Umbilical cord (tissue), 2 donors: ENCODE measurements at places on chromosomes 13 and 19.

DNA sequence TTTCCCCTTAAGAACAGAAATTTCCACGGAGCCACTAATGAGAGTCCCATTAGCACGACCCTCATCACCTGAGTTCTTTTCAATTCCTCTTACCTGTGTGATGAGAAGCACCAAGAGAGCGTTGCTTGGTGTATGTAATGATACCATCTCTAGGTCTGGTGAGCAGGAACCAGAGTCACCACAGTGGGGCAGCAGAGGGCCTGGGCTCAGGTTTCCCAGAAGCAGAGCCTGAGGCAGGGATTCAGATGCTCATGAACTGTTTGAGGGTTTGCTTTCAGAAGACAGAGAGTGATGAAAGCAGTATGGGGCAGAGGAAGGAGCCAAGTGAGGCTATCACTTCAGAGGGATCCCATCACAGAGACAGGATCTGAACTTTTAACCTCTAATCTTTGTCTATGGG, 3.1 kb upstream of the PTPRH start:
- DNase-seq, result no peak

- DNase-seq, result peak; percentile 15
These were observed 12.3 kb downstream of the RBM26 start for GRCh38 chr13:79393564-79394249.

DNA sequence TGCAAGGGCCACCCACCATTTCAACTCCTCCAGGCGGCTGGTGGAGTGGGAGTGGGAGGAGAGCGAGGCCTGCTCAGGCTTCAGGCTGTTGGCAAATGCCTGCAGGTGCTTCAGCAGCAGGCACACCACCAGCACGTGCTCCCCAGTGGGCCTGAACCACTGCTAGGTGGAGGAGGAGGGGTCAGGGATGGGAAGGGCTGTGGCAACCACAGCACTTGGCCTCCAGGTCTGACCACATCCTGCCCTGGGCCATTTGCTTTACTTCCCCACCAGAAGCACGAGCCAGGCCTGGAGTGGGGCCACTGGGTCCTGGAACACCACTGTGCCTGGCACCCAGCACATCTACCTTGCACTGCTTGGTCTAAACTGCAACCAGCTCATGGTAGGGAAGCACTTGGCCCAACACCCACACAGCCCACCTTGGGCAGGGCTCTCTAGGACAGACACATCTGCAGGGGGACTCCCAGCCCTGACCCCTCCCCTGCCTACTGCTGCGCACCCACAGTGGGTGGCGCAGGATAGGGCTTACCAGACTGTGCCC, 26.2 kb downstream of the TUBA3C start:
- no peak for DNase-seq

- no peak for DNase-seq
These were observed 9.0 kb downstream of the GCDH start for GRCh38 chr19:12899891-12900518.

DNA sequence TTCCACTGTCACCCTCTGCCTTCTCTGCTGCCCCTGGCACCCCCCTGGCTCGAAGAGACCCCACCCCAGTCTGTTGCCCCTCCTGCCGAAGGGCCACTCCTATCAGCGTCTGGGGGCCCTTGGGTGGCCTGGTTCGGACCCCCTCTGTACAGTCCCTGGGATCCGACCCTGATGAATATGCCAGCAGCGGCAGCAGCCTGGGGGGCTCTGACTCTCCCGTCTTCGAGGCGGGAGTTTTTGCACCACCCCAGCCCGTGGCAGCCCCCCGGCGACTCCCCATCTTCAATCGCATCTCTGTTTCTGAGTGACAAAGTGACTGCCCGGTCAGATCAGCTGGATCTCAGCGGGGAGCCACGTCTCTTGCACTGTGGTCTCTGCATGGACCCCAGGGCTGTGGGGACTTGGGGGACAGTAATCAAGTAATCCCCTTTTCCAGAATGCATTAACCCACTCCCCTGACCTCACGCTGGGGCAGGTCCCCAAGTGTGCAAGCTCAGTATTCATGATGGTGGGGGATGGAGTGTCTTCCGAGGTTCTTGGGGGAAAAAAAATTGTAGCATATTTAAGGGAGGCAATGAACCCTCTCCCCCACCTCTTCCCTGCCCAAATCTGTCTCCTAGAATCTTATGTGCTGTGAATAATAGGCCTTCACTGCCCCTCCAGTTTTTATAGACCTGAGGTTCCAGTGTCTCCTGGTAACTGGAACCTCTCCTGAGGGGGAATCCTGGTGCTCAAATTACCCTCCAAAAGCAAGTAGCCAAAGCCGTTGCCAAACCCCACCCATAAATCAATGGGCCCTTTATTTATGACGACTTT, 2.0 kb downstream of the ZFP36 start:
- DNase-seq, result no peak

DNA sequence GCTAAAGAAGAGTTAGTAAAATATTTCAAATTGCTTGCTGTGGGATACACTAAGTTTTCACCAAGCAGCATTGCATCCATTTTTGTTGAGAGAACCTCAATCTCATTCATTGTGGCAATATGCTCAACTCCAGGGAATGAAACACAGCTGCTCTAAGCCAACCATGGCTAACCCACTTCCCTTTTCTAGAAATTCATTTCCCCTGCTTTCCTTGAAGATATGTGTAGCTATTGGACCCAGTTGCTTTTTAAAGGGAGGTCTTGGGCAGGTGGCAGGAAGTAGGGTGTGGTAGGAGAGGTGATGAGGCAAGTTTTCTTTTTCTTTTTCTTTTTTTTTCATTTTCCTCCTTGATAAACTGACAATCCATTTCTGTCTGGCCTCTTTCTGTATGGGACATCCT, 452.2 kb downstream of the FGF14 start:
- DNase-seq, result no peak

GRCh38 chr19:39377373-39378362, 13.2 kb downstream of the PAF1 start:
- no peak for DNase-seq

GRCh38 chr13:98279473-98280175, 102.6 kb upstream of the RNF113B start:
- DNase-seq, result no peak

DNA sequence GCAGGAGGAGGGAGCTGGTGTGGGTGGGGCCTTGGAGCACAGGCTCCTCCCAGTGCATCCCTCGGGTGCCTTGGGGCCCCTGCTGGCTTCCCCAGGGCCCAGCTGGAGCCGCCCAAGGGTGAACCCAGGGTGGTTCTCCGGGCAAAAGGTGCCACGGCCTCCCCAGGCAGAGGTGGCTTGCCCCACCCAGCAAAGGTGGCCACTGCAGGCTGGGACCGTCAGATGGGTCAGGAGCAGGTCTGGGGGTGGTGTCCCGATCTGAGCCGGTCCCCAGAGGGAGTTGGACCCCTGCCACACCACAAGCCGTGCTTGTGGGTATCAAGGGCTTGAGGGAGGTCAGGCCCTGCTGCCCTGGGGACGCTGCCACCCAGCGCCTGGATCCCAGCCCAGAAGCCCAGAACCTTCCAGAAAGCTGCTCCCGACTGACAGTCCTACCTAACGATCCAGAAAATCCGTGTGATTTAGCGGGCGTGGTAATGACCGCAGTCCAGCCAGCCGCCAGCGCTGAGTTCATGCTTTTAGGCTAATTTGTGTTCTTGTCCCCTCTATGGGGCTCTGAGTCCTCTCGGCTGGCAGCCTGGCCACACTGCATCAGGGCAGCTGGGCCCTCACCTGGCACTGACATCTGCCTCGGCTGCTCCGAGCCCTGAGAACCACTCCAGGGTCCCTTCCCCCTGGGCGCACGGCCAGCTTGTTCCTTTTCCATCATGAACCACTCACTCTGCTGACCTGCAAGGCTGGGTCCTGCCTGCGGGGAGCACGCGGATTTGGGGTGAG, 5.0 kb upstream of the GRIN3B start:
- DNase-seq, result no peak

DNA sequence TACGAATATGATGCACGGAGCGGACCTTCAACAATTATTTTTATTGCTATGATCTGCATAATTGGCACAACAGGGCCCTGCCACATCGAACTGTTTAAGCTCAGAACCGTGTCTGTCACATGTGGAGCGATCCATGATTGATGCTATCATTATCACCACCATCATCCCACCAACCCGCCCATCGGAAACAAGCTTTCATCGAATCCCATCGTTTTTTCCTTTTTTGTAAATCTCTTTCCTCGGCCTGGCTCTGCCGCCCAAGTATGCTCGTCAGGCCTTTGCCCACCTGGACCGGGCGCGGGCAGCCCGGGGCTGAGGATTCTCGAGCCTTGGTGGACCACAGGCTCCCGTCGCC, 533 bp upstream of the DCAF15 start:
- DNase-seq, result no peak

GRCh38 chr13:110374431-110375370, 67.6 kb downstream of the COL4A2 start:
- DNase-seq, result no peak

DNA sequence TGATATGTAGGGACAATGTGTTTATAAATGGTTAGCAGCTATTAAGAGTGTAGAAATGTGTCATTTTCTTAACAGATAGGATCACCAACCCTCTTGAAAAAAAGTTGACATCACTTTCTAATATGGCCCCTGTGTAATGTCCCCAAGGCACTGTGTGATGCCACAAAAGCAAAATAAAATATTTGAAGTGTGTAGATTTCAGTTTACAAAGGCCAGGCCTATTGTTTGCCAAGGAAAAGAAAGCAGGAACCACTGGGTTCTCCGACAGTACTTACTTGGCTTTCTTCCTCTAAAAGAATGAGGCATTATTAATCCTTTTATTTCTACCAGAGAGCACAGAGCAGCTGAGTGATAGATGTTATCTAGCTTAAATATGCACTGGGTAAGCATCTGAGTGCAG, 10.5 kb upstream of the GJA3 start:
- no peak for DNase-seq

GRCh38 chr19:30870876-30871275, 478.4 kb downstream of the TSHZ3 start:
- DNase-seq, result peak; percentile 62

- no peak for DNase-seq
These were observed 4.1 kb downstream of the VSTM2B start for GRCh38 chr19:29529646-29530539.

- DNase-seq, result no peak
These were observed 2.9 kb downstream of the GNG7 start for GRCh38 chr19:2699413-2700140.

GRCh38 chr19:30966486-30966885, 382.8 kb downstream of the TSHZ3 start:
- DNase-seq, result no peak

DNA sequence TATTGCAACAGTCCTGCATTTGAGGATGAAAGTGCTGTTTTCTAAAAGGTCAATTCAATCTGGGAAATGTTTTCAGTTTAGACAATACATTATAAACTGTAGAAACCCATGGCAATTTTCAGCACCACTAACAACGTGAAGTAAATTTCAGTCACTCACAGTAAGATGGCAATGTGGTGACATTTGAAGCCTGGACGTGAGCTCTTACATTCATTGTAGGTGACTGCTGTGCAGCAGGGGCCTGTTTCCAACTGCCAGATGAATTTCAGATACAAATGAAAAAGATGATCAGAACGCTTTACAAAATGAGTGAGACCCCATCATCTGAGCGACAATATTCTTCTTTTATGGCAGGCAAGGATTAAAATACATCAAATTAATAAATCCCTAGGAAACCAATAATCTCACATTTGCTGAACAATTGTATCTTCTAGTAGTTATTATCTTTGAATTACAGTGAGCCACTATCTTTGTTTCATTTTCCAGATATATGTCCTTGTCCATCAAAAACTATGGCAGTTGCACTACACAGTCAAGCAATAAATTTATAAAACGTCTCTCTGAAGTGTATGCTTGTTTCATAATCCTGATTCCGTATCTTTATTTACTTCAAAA, 1816.8 kb downstream of the OLFM4 start:
- DNase-seq, result no peak

DNA sequence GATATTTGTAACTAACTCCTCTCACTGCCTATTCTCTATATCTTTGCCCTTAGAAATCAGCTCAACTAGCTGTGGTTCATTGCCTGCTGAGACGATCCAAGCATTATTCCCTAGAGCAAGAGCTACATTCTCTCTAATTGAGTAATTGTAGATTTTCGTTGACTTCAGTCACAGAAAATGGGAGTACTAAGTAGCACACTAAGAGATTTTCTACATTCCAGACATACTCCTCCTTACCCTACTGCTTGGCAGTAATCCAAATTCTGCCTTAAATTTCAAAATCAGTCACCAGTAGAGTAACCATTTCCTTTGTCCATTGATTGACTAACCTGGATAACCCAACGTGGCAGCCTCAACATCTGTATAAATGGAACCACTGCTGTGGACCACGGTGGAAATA, 1786.8 kb downstream of the SLITRK5 start:
- DNase-seq, result peak; percentile 20

- DNase-seq, result no peak
These were observed 565 bp downstream of the KLK10 start for GRCh38 chr19:51018745-51019543.

DNA sequence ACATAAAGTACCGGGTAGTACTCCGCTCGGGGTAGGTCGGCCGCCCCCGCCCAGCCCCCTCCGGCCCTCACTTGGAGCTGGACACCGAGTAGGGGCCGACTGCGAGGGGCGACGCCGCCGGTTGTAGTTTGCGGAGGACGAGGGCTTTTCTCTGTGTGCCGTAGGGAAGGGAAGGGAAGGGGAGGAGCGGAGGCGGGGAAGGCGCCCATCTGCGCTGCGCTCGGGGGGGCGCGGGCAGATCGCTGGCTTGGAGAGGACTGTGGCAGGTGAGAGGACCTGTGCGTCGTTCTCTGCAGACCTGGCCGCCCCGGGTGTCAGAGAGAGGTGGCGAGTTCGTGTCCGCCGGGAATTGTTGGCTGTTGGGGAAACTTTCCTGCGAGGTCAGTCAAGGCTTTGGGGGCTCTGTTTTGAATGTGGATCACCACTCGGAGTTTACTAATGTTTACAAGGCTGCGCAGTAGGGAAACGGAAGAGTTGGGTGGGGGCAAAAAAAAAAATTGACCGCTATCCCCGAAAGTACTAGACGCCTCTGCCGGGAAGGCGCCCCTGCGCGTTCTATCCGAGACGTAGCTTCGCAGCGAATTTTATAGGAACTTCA, 1.4 kb downstream of the ING1 start:
- DNase-seq, result peak; percentile 81

GRCh38 chr19:6234527-6234926, 45.2 kb downstream of the MLLT1 start:
- DNase-seq, result no peak

- peak; percentile 98 for DNase-seq
These were observed 539 bp downstream of the U2AF1L4 start for GRCh38 chr19:35744430-35745327.

GRCh38 chr19:11405846-11406643, 13.1 kb downstream of the RGL3 start:
- DNase-seq, result no peak

- DNase-seq, result no peak
These were observed 1.4 kb downstream of the TIMM44 start for GRCh38 chr19:7941895-7942596.

- peak; percentile 81 for DNase-seq
These were observed 11.3 kb upstream of the TNFRSF19 start for GRCh38 chr13:23558675-23559536.

GRCh38 chr13:84460989-84461388, 578.7 kb upstream of the SLITRK1 start:
- DNase-seq, result no peak

DNA sequence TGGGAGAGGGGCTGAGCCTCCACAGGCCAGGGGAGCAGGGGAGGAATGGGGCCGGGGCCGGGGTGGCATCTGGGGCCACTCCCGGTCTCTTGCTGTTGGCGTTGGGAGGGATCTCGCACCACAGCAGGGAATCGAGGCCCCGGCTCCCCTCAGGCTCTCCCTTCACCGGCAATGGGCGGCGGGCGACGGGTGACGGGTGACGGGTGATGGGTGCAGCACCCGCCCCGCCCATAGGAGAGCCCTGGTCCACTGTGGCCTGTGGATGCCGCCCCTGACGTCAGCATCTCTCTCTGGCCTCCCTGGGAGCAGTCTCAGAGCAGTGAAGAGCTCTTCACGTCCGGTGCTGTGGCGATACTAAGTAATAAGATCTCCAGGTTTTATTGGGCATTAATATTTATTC, 133.6 kb downstream of the KDM4B start:
- no peak for DNase-seq
